NCI-H1048 (cell line): ENCODE measurements at places on chromosomes 2 and 18.

DNA sequence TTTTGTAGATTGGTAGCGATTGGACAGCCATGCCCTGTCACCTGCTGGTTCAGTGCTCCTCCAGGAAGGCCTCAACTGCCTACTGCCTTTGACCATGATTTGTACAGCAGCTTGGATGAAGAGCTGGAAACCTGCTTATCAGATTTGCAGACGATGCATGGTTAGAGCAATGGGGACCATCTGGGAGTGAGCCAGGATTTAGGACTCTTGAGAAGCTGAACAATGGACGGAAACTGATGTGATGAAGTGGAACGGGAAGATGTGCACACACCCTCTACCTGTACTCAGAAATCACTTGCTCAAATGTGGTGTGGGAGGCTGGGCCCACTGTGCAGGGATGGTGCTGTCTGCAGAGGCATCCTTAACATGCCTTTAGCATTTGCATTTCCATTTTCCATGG, 57.2 kb downstream of the NCK2 start:
- no peak for DNase-seq

GRCh38 chr2:222813177-222813843, 47.5 kb upstream of the ACSL3 start:
- no peak for DNase-seq

- DNase-seq, result no peak
Measured at GRCh38 chr2:10433947-10434885, 13.9 kb downstream of the ODC1 start.

GRCh38 chr2:139721411-139721995, 941.3 kb upstream of the NXPH2 start:
- DNase-seq, result no peak

- no peak for DNase-seq
Measured at GRCh38 chr2:178553047-178553446, 72.8 kb downstream of the PLEKHA3 start.

- no peak for DNase-seq
Measured at GRCh38 chr2:113084249-113085000, 16.7 kb downstream of the IL1F10 start.

- DNase-seq, result no peak
Measured at GRCh38 chr2:162164802-162165201, 12.8 kb upstream of the GCG start.

- no peak for DNase-seq
Measured at GRCh38 chr2:241108271-241109209, 6.5 kb upstream of the MTERF4 start.

DNA sequence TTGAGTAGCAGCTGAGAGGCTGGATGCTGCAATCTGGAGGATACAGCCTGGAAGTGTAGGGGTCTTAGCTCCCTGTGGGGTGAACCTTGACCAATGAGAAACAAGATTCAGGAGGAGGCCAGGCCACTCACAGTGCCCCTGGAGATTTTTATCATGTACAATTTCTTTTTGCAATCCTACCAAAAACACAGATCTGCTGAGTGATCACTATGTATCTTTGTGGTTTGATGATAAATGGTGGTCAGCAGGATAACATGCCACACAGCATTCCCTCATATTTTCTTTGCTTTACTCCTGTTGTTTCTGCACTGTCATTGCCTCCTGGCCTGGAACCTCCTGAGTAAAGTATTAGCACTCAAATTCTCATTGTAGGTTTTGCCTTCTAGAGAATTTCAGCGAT, 357.9 kb downstream of the THSD7B start:
- DNase-seq, result no peak

DNA sequence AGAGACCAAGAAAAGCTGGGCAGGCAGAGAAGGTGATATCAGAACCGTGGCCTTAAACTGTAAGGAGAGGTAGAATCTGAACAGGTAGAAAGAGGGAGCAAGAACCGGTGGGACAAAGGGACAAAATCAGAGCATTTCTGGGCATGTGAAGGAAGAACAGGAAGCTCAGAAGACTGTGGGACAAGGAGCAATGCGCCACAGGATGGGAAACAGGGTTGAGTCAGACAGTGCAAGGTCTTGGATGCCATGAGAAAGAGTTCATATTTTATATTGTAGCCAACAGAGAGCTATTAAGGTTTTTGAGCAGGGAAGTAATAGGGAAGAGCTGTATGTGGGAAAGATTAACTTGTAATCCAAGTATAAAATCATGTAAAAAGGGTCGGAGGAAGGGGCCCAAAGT, 106.4 kb upstream of the UGP2 start:
- no peak for DNase-seq

- no peak for DNase-seq
Measured at GRCh38 chr18:9735238-9735637, 27.1 kb downstream of the RAB31 start.
